ENCODE measurements at places on chromosomes 2 and 18. TPM values are rescaled to one million over a fixed set of nuclear protein-coding genes. Genes with fewer than 3 reads are reported as not detected.

CYRIA gene
- 38.5 TPM for total RNA-seq

ABCB11 gene
- total RNA-seq: 0.48 TPM

CCBE1 gene
- total RNA-seq: 0.05 TPM

GCG gene
- total RNA-seq: not detected

DSC2 gene
- 0.40 TPM for total RNA-seq

METTL5 gene
- 21.3 TPM for total RNA-seq

ALLC gene
- not detected for total RNA-seq

ADCYAP1 gene
- 0.45 TPM for total RNA-seq

FBXO36 gene
- 1.2 TPM for total RNA-seq

RTN4 gene
- total RNA-seq: 117 TPM

AMER3 gene
- not detected for total RNA-seq

PRKAG3 gene
- total RNA-seq: not detected

LBX2 gene
- 1.8 TPM for total RNA-seq

WIPF1 gene
- 640 TPM for total RNA-seq

NT5C1B gene
- total RNA-seq: not detected

CD226 gene
- 151 TPM for total RNA-seq

UPP2 gene
- not detected for total RNA-seq

IL18R1 gene
- 42.9 TPM for total RNA-seq

CNGA3 gene
- total RNA-seq: not detected

KCNG2 gene
- total RNA-seq: not detected

AGXT gene
- not detected for total RNA-seq

ARHGEF4 gene
- not detected for total RNA-seq

SDC1 gene
- total RNA-seq: not detected

GALNT13 gene
- total RNA-seq: not detected

EML6 gene
- 2.4 TPM for total RNA-seq

DHRS9 gene
- not detected for total RNA-seq

NEB gene
- 5.7 TPM for total RNA-seq

GNAL gene
- 10.9 TPM for total RNA-seq

CASP10 gene
- 67.4 TPM for total RNA-seq

ELMOD3 gene
- 22.4 TPM for total RNA-seq

OTOS gene
- not detected for total RNA-seq

GRHL1 gene
- 3.6 TPM for total RNA-seq

CD207 gene
- not detected for total RNA-seq

CHAC2 gene
- 0.83 TPM for total RNA-seq

DUSP2 gene
- total RNA-seq: 564 TPM

GCC2 gene
- 110 TPM for total RNA-seq

LYPD6 gene
- total RNA-seq: not detected

CGREF1 gene
- total RNA-seq: not detected

HOXD9 gene
- total RNA-seq: not detected

NXPH2 gene
- total RNA-seq: not detected

IL1R2 gene
- 0.66 TPM for total RNA-seq

RAB6C gene
- total RNA-seq: not detected

DPYSL5 gene
- total RNA-seq: not detected

KCNS3 gene
- not detected for total RNA-seq

PHOSPHO2 gene
- 5.8 TPM for total RNA-seq

Data from natural killer cell (primary cell).